Stimulated activated CD8-positive, alpha-beta memory T cell treated with anti-CD3 and anti-CD28 coated beads, Interleukin-4, amount 100 ng/mL, for 1 hour (primary cell): ENCODE measurements at places on chromosomes 12 and 14.

DNA sequence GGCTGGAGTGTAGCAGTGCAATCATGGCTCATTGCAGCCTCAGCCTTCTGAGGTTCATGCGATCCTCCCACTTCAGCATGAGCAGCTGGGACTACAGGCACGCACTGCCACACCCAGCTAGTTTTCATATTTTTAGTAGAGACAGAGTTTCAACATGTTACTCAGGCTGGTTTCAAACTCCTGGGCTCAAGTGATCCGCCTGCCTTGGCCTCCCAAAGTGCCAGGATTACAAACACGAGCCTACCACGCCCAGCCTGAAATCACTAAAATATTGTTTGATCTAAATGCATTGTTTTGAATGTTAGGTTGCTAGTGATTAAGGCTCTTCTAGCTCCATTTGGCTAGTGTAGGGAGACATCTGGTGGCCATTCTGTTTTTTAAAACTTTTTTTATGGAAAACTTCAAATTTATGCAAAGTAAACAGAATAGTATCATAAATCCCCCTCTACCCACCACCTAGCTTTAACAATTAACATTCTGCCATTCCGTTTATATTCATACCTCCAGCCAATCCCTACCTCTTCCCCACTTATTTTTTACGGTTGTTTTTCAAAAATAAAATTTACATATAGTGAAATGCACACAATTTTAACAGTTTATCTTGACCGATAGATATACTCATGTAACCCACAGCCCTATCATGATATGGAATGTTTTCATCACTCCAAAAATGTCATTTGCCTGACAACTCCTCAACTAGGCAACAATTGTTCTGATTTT, 37.8 kb downstream of the MYO1H start:
- DNase-seq = no peak

DNA sequence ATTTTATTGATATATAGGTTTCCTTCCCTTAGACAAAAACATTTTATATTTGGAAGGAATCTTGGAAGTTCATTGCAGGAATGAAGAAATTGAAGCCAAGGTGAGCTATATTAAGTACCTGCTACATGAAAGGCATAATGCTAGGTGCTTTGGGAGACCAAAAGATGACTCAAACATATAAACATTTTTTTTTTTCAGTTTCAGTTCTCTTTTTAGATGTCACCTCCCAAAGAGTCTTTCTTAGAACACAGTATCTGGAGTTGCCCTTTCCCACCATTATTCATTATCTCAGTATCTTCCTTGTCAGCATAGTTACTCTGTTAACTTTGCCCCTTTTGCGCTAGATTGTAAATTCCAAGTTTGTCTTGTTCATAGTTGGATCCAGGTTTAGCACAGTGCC, 1.1 kb downstream of the LIN52 start:
- no peak for DNase-seq

DNA sequence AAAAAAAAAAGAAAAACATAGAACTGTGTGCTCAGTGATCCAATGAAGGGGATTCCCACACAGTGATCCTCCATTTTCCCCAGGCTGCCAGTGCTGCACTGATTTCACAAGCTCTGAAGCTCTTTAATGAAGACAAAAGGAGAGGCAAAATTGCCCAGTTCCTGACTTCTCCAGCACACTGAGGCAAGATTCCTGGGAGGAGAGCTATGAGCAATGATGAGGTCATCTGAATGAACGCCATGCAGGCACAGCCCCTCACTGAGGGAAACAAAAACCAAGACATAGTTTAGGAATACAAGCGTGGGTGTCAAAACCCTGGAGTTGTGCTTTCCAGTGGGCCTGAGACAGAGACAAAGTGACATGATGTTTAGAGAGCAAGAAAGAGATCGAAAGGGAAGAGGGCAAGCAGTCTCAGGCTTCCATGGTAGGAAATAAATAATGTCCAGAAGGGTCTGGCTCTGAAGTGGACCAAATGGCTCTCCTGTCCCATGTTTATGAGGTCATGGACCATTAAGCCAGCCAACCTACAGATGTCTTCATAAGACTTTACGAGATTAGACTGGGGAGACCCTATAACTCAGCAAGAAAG, 40.9 kb upstream of the SMUG1 start:
- DNase-seq = no peak

GRCh38 chr12:6652391-6652790, 5.2 kb upstream of the ACRBP start:
- no peak for DNase-seq

- no peak for DNase-seq
Measured at GRCh38 chr12:4768341-4768740, 48.1 kb downstream of the GALNT8 start.

GRCh38 chr12:131487388-131488124, 223.3 kb upstream of the SFSWAP start:
- DNase-seq = no peak

- no peak for DNase-seq
Measured at GRCh38 chr12:95497031-95497430, 23.1 kb downstream of the METAP2 start.

DNA sequence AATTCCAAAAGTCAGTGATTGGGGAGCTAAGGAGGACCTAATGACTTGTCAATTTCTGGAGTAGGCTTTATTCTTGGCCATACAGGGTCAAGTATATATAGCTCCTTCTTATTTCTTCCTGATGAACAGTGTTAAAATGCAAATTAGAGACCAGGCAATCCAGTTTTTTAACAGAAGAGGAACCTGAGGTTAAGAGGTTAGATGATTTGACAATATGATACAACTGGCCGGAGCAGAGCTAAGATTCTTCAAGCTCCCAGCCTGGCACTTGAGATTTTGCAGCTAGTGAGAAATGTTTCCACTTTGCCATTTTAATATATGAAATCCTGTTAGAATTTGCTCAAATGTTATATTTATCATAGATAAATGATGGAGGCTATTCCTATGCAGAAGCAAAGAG, 204.0 kb downstream of the SSPN start:
- DNase-seq = no peak

DNA sequence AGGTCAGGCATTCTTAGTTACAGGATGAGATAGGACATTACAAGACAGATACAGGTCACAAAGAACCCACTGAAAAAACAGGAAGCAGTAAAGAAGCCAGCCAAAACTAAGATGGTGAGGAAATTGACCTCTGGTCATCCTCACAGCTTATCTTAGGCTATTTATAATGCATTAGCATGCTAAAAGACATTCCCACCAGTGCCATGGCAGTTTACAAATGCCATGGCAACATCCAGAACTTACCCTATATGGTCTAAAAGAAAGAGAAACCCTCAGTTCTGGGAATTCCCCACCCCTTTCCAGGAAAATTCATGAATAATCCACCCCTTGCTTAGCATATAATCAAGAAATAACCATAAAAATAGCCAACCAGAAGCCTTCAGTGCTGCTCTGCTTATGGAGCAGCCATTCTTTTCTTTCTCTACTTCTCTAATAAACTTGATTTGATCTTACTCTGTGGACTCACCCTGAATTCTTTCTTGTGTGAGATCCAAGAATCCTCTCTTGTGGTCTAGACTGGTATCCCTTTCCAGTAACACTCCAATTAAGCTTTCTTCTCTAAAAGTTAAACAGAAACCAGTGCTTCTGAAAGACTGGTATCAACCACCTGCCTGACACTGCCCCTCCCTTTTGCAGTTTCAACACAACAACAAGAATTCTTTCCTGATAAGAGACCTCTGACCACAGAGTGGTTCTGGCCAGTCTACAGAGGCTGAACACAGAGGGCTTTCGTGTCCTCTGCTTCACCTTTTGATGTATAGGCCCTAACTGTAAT, 86.9 kb downstream of the BCAT1 start:
- DNase-seq = no peak

DNA sequence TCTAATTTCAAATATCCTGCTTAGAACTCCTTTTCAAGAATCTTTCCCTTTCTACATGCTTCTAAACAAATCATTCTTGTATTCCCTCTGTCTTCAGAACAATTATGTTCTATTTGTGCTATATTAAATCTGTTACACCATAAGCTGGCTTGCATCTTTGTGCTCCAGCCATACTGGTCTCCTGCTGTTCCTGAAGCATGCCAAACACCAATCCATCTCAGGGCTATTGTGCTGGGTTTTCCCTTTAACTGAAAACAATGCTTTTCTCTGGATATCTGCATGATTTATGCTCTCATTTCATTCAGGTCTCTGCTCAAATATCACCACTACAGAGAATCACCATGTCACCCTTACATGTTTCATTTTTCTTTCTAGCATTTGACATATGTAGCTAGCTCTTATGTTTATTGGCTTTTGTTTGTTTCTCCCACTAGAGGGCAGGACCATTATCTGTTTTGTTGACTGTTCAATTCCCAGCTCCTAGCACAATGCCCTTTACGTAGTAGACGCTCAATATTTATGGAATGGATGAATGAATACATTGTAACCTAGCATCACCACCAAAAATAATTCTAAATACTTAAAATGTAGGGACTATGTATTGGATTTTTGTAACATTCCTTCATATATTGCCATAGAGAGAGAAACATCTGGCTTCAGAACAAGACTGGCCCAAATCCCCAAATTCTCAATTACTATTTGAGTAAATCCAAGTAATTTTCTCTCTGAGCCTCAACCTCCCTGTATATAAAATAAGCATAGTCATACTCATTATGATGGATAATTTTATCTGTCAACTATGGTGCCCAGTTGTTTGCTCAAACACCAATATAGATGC, 302.0 kb upstream of the SYT1 start:
- DNase-seq = no peak

- DNase-seq = no peak
Measured at GRCh38 chr12:55688716-55689655, 18.7 kb downstream of the ITGA7 start.

DNA sequence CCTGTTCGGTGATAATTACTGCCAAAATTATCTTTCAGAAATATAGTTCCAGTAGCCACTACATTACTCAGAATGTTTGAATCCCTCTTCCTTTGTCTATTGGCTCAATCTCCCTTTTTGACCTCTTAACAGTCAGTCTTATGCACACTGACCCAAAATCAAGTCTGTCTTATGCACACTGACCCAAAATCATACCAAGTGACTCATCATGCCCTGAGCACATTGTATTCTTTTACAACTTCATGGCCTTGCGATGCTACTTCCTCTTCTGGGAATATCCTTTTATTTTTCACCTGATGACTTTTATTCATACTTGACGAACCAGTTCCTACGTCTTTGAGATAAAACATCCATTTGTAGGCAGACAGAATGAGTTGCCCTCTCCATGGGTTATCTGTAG, 182.3 kb downstream of the NPAS3 start:
- DNase-seq = no peak

DNA sequence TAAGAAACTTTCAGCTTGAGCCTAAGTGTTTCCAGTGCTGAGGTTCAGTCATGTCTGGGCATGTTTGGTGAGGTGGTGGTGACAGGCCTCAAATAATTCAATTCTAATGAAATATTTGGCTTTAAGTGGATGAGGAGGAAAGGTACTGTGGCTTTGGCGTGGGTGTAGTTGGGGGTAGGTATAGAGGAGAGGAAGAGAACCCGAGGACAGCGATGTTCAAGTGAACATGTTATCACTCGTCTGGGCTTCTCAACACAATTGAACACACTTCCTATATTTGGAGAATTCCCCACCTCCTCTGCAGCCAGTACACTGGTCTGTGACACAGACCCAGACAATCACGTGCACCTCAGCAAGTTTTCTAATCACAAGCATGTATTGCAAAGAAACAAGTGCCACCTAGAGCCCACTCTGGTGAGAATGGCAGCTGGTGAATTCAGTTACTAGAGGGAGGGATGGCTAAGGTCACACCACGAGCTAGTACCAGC, 53.0 kb downstream of the IFNG-AS1 start:
- DNase-seq = no peak

- peak; percentile 12 for DNase-seq
Measured at GRCh38 chr12:52054833-52055730, 3.8 kb downstream of the NR4A1 start.

DNA sequence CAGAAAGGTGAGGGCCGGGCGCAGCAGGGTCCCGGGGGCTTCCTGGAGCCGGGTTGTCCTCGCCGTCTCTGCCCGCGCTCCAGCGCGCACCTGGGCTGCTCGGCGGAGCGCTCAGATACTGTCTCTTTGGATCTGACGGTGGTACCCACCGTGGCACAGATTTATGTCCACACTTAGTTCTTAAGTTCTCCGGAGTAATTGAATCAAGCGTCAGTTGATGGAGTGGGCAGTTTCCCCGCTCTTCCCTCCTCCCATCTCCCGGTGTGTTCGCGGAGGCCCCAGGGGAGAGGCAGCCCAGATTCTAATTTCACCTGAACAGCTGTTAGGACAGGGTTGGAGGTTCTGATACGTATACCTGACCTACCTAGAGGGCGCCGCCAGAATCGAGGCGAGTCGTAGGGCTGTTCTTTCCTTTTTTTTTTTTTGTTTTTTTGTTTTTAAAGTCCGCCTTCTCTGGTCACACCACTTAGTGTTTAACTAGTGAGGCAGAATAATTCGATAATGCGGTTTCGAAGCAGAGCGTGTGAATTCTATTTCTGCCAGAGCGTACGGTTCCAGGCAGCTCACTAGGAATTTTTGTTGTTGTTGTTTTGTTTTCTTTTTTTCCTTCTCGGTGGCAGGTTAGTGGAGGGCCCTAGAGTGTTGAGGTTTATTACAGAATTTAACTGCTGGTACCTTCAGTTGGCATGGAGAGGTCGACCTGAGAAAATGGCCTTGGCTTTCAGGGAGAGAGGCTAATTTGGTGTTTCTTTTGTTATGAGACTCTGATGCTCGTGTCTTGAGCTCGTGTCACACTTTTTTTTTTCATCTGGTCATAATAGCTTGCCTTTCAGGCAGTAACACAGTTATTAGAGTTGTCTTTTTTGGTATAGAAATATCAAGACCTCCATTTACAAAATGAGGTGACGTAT, 22.3 kb upstream of the GNS start:
- DNase-seq = no peak

DNA sequence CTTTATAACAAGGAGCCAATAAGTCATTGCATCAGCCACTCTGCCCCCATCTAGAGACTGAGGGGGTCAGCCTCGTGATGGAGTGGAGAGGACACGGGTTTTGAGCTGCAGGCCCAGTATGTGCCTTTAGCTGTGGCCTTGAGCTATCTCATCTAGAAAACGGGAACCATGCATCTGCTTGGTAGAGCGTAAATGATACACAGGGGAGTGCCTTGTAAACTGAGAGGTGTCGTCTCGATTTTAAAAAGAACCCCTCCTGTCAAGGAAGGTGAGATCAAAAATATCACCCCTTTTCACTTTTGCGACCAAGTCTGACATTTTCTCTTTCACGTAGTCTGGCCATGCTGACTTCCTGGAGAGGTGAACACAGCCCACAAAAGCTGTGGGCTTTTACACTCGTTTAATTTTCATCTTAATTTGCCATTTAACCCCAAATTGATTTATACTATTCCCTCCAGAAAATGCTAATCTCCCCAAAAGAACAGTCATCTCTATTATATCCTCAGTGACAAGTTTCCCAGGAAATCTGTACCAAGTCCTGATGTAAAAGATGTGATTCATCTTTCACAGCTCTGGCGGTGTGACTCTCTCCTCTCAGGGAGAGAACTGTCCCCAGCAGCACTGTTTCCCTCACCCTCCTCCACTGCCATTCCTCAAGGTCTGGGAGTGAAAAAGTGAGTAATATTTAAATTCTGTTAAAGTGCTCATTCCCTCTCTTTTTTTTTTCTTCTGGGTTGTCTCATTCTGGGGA, 30.6 kb downstream of the VCPKMT start:
- no peak for DNase-seq

- no peak for DNase-seq
Measured at GRCh38 chr12:128976120-128976738, 123.0 kb downstream of the GLT1D1 start.
